Activated CD4-positive, alpha-beta memory T cell treated with anti-CD3 and anti-CD28 coated beads for 36 hours (primary cell): ENCODE measurements at places on chromosomes 13 and 19.
A peak's percentile ranks its signal among the peaks of the same experiment; 100 is the strongest.

DNA sequence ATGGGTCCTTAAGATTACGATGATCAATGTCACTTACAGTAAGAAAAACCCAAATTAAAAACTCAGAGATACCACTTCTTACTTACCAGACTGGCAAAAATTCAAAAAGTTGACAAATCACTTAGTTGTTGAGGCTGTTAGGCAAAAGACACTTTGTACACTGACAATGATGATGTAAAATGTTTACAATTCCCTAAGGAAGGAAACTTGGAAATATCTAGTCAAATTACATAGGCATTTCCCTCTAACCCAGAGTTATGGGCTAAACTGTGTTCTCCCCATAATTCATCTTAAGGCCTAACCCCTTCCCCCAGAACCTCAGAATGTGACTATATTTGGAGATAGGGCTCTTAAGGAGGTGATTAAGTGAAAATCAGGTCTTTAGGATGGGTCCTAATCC is 12.0 kb downstream of the TGDS start:
- H3K27me3 ChIP-seq, result no peaks in the 10 kb centered on the region
- H3K36me3 ChIP-seq, result peaks cover 49% of the 10 kb centered on the region
- H3K4me3 ChIP-seq, result no peak overlapping the region
- H3K27ac ChIP-seq, result no peak overlapping the region
- no peak for DNase-seq
- H3K4me1 ChIP-seq, result peaks cover 8% of the 10 kb centered on the region

DNA sequence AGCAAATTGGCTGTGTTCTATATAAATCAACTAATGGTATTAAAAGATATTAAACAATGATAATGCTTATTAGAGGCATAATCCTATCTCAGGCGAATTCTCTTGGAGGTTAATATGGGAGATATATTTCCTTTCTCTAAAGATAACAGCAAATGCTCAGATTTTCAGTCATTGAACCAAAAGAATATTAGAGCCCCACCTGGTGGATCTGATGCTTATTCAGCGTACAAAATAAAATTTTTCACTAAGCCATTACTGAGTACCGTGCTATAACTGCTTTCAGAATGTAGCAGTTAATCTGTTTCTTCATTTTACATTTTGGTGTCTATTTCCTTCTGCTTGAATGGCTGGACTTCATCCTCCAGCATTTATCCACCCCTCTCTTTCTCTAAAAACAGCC is 143.3 kb upstream of the IPO5 start:
- H3K4me1 ChIP-seq, result no peaks in the 10 kb centered on the region
- H3K36me3 ChIP-seq, result no peaks in the 10 kb centered on the region
- H3K27ac ChIP-seq, result no peak overlapping the region
- H3K27me3 ChIP-seq, result peaks cover 18% of the 10 kb centered on the region
- no peak overlapping the region for H3K4me3 ChIP-seq
- DNase-seq, result no peak

DNA sequence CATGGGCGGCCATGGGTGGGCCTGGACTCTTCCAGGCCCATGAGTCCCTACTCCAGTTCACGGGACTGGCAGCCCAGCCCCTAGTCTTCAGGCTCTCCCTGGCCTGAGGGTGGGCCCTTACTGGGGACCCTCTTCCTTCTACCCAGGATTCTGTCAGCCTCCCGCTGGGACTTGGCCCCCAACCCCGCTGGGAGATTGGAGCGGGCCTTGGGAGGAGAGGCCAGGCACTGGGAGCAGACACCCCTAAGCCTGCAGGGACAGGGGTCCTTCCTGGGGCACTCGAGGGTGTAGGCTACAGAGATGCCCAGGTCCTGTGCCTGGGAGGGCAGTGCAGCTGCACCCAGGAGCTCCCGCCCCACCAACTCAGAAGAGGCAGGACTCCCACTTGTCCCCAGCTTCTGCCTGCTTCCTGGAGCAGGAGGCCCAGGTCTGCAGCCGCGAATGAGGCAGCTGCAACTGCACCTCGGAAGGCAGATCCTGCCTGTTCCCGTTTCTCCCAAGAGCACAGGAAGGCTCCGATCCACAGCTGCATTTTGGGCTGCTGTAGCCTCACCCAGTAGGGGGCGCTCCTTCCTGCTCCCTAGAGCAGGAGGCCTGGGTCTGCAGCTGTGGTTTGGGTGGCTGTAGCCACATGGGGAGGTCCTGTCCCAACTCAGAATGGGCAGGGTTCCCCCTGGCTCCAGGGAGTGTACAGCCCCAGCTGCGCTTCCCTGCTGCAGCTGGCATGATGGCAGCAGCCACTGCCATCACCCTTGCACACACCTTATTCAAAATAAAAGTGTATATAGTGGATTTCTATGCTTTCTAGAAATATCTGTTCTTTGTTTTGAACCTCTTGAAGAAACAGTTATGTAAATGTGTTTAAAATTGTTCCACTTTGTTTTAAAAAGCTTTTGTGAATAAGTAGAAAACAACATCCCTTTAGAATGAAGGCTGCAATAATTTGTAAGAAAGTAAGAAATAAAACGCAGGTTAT is 46.8 kb downstream of the TEX26 start:
- H3K27me3 ChIP-seq, result peaks cover 7% of the 10 kb centered on the region
- H3K4me3 ChIP-seq, result no peak overlapping the region
- peak; percentile 57 for DNase-seq
- H3K4me1 ChIP-seq, result no peaks in the 10 kb centered on the region
- H3K27ac ChIP-seq, result no peak overlapping the region

DNA sequence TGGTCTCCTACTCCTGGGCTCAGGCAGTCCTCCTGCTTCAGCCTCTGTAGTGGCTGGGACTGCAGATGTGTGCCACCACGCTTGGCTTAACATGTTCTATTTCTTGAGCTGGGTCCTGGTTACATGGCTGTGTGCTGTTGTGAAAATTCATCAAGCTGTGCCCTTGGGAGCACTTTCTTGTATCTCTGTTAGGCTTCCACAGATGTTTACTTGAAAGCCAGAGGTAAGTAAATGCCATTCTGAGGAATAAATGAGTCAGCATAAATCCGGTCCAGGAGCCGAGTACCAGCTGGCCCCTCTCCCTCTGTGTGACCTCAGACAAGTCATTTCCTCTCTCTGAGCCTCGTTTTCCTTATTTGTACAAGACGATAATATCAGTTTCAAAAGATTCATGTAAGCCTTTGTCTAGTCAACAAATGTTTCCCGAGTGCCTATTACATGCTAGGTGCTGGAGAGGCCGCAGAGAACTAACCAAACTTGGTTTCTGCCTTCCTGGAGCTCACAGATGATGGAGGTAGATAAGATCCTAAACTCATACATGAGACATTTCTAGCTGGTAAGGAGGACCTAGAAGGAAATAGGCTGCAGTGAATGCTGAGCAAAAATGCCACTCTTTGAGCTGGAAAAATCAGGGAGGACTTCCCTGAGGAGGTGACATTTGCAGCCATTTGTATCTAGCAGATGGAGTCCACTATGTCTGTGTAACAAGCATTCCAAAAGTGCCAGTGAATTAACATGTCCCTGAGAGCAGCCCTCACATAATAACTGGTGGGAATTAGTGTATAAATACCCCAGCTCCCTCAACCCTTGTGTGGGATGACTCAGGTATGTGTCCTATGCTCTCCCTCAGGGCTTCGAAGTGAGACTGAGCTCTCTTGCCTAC is 2.7 kb upstream of the RASAL3 start:
- DNase-seq, result peak; percentile 84
- peak overlapping the region; percentile 41 for H3K4me3 ChIP-seq
- peak overlapping the region; percentile 93 for H3K27ac ChIP-seq

DNA sequence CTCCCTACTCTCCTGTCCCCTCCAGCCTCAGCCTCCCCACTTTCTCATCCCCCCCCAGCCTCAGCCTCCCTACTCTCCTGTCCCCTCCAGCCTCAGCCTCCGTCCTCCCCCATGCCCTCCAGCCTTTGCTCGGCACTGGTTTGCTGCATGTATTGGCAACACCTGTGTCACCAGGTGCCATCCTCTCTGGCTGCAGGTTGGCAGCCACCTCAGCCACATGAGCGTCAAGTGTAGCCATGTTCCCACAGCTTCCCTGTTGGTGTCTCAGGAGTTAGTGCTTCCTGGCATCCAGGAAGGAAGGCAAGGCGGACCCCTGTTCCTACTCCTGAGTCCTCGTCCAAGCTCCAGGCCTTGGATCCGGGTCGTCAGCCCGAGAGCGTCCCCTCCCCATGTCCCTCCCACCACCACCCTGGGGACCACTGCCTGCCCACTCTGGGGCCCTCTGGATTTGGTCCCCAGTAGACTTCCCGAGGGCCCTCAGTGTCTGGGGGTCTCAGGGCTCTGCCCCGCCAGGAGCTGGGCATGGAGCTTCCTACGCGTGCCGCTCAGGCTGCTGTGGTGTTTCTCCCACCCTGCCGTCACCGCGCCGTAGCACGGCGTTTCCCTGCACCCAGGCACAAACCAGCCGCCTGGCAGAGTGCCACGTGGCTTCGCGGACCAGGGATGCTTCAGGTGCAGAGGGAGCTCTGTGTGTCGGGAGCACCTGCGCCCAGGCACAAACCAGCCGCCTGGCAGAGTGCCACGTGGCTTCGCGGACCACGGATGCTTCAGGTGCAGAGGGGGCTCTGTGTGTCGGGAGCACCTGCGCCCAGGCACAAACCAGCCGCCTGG is 128.3 kb upstream of the MCF2L start:
- DNase-seq, result no peak
- no peak overlapping the region for H3K27ac ChIP-seq
- H3K4me1 ChIP-seq, result no peaks in the 10 kb centered on the region
- H3K36me3 ChIP-seq, result peaks cover 35% of the 10 kb centered on the region
- no peak overlapping the region for H3K4me3 ChIP-seq

DNA sequence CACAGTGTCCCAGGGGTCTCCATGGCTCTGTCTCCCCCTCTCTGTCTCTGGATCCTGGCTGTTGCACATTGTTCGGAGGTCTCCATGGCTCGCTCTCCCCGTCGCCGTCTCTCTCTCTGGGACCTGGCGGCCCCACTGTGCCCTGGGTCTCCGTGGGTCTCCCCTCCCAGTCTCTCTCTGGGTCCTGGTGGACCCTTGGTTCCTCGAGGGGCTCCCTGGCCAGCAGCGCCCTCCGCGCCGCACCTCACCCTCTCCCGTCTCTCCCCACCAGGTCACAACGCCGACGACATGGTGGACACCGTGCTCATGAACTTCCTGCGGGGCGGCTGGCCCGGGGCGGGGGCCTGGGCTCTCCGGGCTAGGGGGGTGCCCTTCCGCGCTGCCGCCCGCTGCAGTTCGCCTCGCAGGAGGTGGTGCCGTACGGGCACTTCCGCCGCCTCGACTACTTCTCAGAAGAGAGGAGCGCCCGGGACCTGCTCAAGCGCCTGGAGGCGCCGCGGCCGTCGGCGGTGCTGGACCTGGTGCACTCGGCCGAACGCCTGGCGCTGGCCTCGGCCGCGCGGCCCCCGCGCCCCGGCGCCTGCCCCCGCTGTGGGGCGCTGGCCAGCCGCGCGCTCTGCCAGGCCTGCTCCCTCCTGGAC is 29.1 kb downstream of the SIGLEC5 start:
- H3K36me3 ChIP-seq, result peaks cover 5% of the 10 kb centered on the region
- H3K4me1 ChIP-seq, result no peaks in the 10 kb centered on the region
- H3K27ac ChIP-seq, result no peak overlapping the region
- DNase-seq, result no peak

DNA sequence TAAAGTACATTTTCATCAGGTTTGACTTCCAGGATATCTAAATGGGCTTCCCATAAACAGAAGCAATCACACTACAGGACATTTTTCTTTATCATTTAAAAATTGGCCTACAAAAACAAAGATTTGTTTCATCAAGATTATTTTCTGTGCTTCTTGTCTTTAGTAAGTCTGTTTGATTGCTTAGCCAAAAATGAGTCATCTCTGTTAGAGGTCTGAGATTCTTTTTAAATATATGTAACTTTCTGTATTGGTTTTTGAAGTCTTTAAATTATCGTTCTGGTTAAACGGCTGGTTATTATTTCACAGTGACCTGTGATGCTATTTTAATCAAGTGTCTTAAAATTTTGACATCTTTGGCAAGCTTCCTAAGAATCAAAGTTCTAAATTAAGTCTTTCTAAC is 62.7 kb downstream of the SLITRK1 start:
- H3K4me3 ChIP-seq, result no peak overlapping the region
- no peaks in the 10 kb centered on the region for H3K27me3 ChIP-seq
- H3K4me1 ChIP-seq, result no peaks in the 10 kb centered on the region

- no peak overlapping the region for H3K27ac ChIP-seq
- H3K4me3 ChIP-seq, result no peak overlapping the region
- no peak for DNase-seq
- H3K4me1 ChIP-seq, result no peaks in the 10 kb centered on the region
- H3K27me3 ChIP-seq, result peaks cover 2% of the 10 kb centered on the region
- no peaks in the 10 kb centered on the region for H3K36me3 ChIP-seq
These were observed 43.0 kb downstream of the COL4A2 start for GRCh38 chr13:110350049-110350448.

DNA sequence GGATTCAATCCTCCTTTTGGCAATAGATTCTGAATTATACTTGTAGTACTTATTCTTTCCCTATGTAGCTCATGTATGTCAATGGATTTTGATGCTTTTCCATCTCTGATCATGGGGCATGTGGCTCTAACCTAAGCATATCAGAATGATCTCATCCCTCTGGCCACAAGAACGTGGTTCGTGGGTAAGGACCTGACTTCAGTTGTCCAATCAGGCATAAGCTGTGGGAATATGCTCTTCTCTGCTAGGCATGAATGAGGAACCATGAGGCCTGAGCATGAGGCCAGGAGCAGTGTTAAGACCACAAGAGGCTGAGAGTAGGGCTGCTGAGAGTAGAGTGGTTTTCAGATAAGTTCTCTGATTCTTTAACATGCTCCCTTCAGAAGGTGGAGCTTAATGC is 292.4 kb upstream of the TSHZ3 start:
- DNase-seq, result no peak
- no peak overlapping the region for H3K4me3 ChIP-seq
- no peak overlapping the region for H3K27ac ChIP-seq

DNA sequence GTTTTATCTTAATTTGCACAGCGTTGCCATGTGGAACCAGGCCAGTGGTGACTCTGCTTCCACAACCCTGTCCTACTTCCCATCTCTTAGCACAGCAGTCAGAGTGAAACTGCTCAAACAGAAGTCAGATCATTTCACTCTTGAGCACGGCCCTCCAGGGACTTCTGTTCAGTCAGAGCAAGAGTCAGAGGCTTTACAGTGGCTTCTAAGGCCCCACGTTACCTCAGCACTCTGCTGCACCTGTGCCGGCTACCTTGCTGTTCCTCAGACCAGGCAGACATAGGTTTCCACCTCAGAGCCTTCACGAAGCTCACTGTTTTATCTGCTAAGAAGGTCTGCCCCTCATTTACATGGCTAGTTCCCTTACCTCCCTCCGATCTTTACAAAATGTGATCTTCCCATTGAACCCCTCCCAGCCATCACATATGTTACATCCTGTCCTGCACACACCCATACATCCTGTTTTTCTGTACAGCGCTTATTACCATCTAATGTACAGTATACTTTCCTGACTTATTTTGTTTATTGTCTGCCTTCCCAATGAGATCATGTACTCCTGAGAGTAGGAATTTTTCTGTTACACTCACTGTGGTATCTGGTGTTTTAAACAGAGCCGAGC is 41.6 kb downstream of the TM9SF2 start:
- H3K27me3 ChIP-seq, result no peaks in the 10 kb centered on the region
- H3K36me3 ChIP-seq, result peaks cover 69% of the 10 kb centered on the region
- peak overlapping the region; percentile 24 for H3K27ac ChIP-seq
- H3K4me3 ChIP-seq, result no peak overlapping the region
